ENCODE measurements at places on chromosomes 4 and X. TPM values are rescaled to one million over a fixed set of nuclear protein-coding genes. Genes with fewer than 3 reads are reported as not detected.
A peak's percentile ranks its signal among the peaks of the same experiment; 100 is the strongest.

GRCh38 chr4:168451331-168451730 lies 29.0 kb downstream of the DDX60L start:
- no peaks in the 10 kb centered on the region for H3K4me1 ChIP-seq
- peaks cover 18% of the 10 kb centered on the region for H3K36me3 ChIP-seq
- no peak for DNase-seq
- no peak overlapping the region for H3K27ac ChIP-seq

DNA sequence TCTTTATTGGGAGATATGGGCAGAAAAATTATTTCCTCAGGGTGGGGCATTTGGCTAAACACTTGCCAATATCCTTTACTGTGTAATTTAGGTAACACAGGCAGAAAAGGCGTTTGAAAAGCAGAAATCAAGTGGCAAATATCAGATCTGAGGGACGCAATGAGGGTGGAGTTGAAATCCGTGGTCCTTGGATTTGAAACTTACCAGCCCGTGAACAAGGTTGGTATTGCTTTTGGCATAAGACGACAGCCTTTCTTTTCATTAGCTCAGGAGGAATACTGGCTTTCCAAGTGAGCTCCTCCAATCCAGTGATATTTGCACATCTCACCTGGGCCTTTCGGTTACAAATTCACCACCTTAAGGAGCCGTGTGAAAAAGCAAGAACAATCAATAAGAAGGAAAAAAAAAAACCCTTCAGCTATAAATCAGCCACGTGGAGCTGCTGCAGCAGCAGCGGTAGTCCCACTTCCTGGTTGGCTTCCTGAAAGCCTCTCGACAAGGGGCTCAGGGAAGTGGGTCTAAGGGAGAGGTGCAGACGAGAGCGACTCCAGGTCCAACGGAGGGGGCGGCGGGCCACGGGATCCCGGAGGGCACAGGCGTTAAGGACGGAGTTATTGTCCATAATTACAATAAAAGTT lies 734 bp upstream of the GALNT7 start:
- peaks cover 24% of the 10 kb centered on the region for H3K4me1 ChIP-seq
- H3K4me3 ChIP-seq = peak overlapping the region; percentile 71
- no peaks in the 10 kb centered on the region for H3K36me3 ChIP-seq

GRCh38 chr4:37723067-37723466 lies 36.9 kb upstream of the RELL1 start:
- no peaks in the 10 kb centered on the region for H3K36me3 ChIP-seq
- no peak overlapping the region for H3K4me3 ChIP-seq
- no peaks in the 10 kb centered on the region for H3K4me1 ChIP-seq
- no peak overlapping the region for H3K27ac ChIP-seq
- no peaks in the 10 kb centered on the region for H3K27me3 ChIP-seq
- no peak for DNase-seq

- H3K27ac ChIP-seq = no peak overlapping the region
- H3K4me3 ChIP-seq = no peak overlapping the region
- DNase-seq = no peak
- H3K27me3 ChIP-seq = no peaks in the 10 kb centered on the region
- H3K4me1 ChIP-seq = no peaks in the 10 kb centered on the region
Measured at GRCh38 chr4:72743078-72743477, 174.1 kb upstream of the ADAMTS3 start.

DNA sequence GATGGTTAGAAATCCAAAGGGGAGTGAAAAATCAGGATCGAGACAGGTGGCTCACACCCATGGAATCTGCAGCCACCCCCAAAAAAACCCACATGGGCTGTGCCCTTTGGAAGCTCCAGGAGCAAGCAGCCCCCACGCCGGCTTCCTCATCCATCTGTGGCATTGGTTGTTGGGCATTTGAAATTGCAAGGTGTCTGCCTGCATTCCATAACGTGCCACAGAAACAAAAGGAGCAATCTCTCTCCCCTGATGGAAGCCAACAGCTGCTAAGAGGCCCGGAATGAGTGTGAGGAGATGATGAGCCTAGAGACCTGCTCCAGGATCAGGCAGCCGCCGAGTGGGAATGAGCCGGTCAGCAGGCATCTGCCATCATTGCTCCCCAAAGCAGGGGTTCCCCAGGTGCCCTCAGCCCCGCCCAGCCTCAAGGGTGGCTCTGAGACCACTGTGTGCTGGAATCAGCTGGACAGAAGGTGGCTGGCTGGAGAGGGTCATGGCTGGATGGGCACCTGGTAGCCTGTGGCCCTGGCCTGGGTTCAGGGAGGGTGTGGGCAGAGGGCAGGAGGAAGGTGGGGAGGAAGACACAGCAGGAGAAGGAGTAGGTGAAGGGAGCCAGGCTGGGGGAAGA lies 113.2 kb downstream of the CRLF2 start:
- peaks cover 9% of the 10 kb centered on the region for H3K27me3 ChIP-seq
- no peaks in the 10 kb centered on the region for H3K4me1 ChIP-seq
- H3K27ac ChIP-seq = no peak overlapping the region
- H3K4me3 ChIP-seq = no peak overlapping the region

- DNase-seq = no peak
- no peaks in the 10 kb centered on the region for H3K4me1 ChIP-seq
- H3K36me3 ChIP-seq = no peaks in the 10 kb centered on the region
- no peak overlapping the region for H3K4me3 ChIP-seq
- H3K27ac ChIP-seq = no peak overlapping the region
Measured at GRCh38 chr4:1880332-1880731, 9.1 kb downstream of the NSD2 start.

DNA sequence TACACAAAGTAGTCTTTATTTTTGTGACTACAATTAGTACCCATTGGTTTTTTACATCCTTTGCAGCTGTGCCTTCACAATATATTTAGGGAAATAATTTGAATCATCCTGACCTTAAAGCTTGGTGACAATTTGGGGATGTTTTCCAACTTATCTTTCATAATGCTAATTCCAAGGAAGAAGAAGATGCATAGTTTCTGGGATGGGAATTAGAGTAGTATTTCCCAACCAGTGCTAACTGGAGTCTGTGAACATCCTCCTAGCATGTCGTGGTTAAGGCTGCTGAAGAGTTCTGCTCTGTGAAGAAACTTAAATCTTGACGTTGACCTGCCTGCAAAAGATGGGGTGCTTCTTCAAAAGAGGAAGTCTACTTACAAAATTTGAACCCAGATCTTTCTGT lies 173.5 kb downstream of the ANK2 start:
- no peak for DNase-seq
- H3K4me1 ChIP-seq = no peaks in the 10 kb centered on the region
- no peak overlapping the region for H3K4me3 ChIP-seq
- no peak overlapping the region for H3K27ac ChIP-seq
- no peaks in the 10 kb centered on the region for H3K36me3 ChIP-seq
- no peaks in the 10 kb centered on the region for H3K27me3 ChIP-seq

Gene HOPX
- total RNA-seq = 7.0 TPM

Gene TMEM156
- total RNA-seq = 59.9 TPM

Gene HSD17B13
- total RNA-seq = 0.39 TPM

Gene PIM2
- 315 TPM for total RNA-seq

Gene TMEM187
- total RNA-seq = 5.5 TPM

Gene TMSB15A
- not detected for total RNA-seq

Data from B cell (primary cell).